ENCODE measurements at places on chromosomes 3 and 15.

DNA sequence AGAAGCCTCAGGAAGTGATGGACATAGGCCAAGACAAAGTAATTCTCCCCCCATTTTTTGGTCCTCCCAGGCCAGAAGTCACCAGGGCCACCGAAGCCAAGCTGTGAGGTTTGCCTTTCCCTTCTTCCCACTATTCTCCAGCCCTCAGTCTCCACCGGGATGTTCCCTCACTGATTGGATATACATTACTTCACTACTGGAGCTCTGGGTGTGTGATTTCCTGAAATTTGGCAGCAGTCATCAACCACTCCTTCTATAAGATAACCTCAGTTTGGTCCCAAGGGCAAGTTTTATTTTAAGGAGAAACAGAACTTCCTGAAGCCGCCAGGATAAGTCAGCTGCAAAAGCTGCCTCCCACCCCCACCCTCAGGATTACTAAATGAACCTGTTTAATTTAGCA, 11.3 kb downstream of the SLCO2A1 start:
- H3K4me3 ChIP-seq = no peak overlapping the region
- H3K4me1 ChIP-seq = no peaks in the 10 kb centered on the region
- DNase-seq = no peak
- no peaks in the 10 kb centered on the region for H3K36me3 ChIP-seq
- H3K27me3 ChIP-seq = no peaks in the 10 kb centered on the region

DNA sequence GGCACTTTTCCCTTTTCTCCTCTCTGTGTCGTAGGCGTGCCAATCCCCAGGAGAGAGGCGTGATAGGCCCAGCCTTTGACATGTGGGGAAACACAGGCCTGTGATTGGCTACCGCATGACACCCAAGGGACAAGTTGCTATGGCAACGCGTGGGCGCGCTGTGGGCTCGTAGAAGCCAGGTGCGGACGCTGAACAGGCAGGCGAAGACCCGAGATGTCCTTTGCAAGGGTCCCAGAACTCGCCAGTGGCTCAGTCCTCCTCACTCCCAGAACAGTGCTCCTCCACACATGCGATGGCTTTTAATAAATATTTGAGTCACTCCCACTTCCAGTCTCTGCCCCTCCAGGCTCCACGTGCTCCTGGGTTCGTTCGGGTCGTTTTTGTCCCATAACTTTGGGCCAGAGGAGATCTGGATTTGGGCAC, 4.2 kb downstream of the SLC51B start:
- H3K27me3 ChIP-seq = no peaks in the 10 kb centered on the region
- no peaks in the 10 kb centered on the region for H3K36me3 ChIP-seq
- DNase-seq = peak; percentile 97
- H3K27ac ChIP-seq = peak overlapping the region; percentile 66
- H3K4me1 ChIP-seq = peaks cover under 1% of the 10 kb centered on the region
- H3K4me3 ChIP-seq = peak overlapping the region; percentile 66

DNA sequence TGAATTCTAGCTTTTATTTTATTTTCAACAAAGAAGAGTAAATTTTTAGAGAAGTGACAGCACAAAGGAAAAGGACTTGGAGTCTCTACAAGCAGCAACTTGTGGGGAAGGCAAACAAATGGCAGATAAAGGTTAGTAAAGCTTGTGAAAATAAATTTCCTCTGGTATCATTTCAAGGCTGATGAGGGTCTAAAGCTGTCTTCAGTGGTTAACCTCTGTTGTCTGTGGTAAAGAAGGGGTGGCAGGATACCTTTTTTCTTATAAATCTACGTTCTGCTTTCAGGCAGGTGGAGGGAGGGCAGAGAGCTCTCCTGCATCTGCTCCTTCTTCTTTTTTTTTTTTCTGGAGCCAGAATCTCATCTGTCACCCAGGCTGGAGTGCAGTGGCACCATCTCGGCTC, 50.5 kb downstream of the NMD3 start:
- H3K27ac ChIP-seq = no peak overlapping the region
- H3K4me1 ChIP-seq = peaks cover 9% of the 10 kb centered on the region
- H3K36me3 ChIP-seq = no peaks in the 10 kb centered on the region
- no peak for DNase-seq
- no peaks in the 10 kb centered on the region for H3K27me3 ChIP-seq
- no peak overlapping the region for H3K4me3 ChIP-seq

GRCh38 chr3:58175187-58175436, 35.7 kb downstream of the DNASE1L3 start:
- peaks cover 27% of the 10 kb centered on the region for H3K36me3 ChIP-seq
- no peak overlapping the region for H3K4me3 ChIP-seq

GRCh38 chr3:51712963-51713362, 6.1 kb downstream of the GRM2 start:
- no peaks in the 10 kb centered on the region for H3K27me3 ChIP-seq
- H3K4me1 ChIP-seq = no peaks in the 10 kb centered on the region
- no peak overlapping the region for H3K27ac ChIP-seq

- H3K4me1 ChIP-seq = peaks cover 18% of the 10 kb centered on the region
- no peaks in the 10 kb centered on the region for H3K36me3 ChIP-seq
- no peak overlapping the region for H3K4me3 ChIP-seq
- no peak overlapping the region for H3K27ac ChIP-seq
These were observed 12.5 kb upstream of the MGLL start for GRCh38 chr3:127834771-127835170.

Measured in MCF 10A (cell line).